Pancreas (tissue), 10 donors: ENCODE measurements at places on chromosomes 3 and 15. TPM values are rescaled to one million over a fixed set of nuclear protein-coding genes. Genes with fewer than 3 reads are reported as not detected.

DNA sequence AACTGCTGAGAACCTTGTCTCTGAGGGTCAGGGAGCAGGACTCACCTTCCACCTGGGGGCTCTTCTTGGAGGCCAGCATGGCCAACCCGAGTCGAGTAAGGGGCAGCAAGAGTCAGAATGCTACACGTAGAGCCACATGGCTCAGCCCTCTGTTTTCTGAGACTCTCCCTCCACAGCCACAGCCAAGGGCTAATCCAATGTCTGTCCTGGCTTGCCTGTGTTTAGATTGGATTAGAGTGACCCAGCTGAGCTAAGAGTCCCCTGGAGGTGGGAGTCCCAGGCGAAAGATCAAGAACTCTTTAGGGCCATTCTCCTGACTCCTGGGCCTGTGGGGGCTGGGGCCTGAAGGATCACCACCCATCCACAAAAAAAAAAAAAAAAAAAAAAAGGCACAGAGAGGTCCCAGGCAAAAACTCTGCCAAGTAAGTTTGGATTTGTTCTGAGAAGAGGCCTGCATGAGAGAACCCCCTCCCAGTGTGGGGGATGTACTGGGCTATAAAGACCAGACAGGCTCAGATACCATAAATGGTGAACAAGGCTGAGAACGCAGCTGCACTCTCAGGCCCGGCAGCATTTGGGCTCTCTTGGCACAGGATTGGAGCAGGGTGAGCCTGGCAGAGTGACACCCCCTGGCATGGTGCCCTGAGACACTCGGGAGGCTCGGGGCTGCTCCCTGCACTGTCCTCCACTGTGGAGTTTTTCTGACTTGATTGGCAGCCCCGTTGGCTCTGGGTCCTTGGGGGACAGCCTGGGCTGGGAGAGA is 88.0 kb upstream of the OSBPL11 start:
- no peak for DNase-seq

TUSC7 gene
- not detected for polyA plus RNA-seq

- no peak for DNase-seq
Observed at GRCh38 chr3:116384717-116385116, 60.6 kb downstream of the LSAMP start.

DNA sequence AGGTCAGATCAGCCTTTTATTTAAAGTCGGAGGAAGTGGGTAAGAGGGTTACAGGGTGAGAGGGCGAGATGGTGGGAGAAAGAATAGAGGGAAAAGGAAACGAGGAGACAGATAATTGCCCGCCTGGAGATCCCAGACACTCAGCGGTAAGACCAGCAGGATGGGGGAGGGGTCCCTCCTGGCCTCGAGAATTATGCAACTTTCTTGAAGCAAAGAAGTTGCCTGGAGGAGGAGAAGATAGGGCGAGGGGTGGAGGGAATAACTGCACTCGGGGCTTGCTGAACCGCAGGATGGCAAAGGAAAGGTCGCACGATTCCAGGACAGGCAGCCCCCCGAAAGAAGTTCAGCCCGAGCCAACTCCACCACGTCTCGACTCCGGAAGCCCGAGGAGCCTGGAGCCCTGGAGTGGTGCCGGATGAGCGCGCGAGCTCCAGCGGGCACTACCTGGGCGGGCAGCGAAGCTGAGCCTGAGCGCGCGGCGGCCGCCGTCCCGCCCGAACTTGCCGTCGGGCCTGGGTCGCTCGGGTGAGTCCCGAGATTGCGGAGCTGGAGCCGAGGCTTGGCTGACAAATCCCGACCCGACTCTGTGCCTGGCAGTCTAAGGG is 402 bp downstream of the WWTR1 start:
- DNase-seq: peak; percentile 55

PROS1 gene
- polyA plus RNA-seq: 6.4 TPM

GRCh38 chr15:64112073-64112772 is 16.4 kb downstream of the SNX1 start:
- DNase-seq: no peak
